ENCODE measurements at places on chromosomes 13 and 19.

DNA sequence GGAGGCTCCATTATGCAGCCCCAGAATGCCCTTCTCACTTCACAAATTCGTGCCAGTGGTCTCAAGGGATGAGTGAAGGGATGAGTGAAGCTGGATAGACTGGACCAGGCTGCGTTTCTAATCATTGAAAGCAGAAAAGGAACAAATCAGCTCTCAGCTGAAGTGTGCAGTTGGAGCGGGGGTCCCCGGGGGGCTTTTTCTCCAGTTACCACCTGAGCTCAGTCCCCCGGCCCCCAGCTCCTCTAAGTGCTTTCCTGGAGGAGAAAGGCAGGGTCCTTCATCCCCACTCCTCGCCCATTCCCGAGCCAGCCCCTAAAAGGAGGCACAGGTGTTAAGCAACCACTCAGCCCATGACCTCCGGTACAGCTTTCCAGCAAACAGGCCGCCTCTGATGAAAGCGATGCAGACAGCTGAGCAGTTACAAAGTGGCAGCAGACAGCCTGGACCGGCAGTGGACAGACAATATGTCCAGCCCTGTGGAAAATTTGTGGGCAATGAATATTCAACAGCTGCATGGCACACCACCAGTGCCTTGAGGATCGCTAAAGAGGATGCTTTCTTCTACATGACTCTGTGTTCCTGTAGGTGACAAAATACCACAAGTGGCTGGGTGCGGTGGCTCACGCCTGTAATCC, 110.7 kb upstream of the UBL3 start:
- DNase-seq: no peak

DNA sequence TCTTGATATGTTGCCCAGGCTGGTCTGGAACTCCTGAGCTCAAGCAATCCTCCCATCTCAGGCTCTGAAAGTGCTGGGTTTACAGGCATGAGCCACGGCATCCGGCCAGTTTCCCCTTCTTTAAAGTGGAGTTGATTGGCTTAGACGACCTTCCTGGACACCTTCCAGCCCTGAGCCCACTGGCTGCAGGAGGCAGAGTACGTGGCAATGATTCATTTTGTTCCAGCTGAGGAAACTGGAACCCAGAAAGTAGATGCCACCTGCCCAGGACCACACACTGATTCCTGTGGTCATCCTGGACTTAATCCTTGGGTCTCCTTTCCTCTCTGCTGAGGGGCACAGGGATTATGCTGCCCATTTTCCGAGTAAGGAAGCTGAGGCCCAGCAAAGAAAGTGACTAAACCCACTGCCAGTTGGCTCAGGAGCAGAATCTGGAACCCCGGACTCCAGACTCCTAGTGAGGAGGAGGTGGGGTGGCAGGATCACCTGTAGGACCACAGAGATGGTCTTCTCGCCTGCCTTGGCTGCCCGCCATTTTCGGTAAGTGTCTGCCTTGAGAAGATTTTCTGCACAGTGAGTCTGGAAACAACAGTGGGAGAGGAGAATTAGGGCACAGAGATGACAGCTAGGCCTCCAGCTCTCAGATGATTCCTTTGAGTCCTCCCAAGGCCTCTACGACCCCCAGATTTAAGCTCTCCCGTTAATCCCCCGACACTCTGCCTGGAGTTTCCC, 737 bp downstream of the XRCC1 start:
- no peak for DNase-seq

DNA sequence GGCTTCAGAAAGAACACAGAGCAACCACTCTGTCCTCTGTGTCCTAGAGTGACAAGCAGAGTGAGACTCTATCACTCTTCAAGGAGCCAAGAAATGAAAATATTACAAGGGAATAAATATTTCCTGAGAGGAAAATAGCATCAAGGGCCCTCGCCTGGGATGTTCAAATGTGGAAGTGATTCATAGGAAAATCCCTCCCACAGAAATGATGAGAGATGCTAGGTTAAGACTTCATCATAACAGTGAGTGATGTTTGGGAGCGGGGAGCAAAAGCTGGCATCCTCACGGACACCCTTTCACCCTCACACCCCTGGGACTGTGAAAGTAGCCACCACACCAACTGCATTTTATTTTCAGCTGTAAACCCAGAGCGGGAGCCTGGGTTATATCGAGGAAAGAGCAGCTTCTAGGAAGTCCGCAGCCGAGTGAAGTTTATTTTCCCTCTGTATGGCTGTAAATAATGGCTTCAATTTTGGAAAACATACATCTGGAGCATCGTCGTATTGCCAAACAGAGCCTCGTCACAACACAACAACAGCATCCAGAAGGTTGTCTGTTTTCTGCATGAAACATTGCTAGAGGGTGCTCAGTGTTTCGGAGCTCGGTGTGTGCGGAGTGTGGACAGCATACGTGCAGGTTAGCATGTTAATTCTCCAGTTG, 54.8 kb downstream of the DLEU7 start:
- no peak for DNase-seq

- DNase-seq: no peak
Measured at GRCh38 chr13:46751811-46752635, 44.9 kb downstream of the ESD start.

GRCh38 chr19:9324584-9324962, 594 bp downstream of the ZNF559 start:
- DNase-seq: no peak

DNA sequence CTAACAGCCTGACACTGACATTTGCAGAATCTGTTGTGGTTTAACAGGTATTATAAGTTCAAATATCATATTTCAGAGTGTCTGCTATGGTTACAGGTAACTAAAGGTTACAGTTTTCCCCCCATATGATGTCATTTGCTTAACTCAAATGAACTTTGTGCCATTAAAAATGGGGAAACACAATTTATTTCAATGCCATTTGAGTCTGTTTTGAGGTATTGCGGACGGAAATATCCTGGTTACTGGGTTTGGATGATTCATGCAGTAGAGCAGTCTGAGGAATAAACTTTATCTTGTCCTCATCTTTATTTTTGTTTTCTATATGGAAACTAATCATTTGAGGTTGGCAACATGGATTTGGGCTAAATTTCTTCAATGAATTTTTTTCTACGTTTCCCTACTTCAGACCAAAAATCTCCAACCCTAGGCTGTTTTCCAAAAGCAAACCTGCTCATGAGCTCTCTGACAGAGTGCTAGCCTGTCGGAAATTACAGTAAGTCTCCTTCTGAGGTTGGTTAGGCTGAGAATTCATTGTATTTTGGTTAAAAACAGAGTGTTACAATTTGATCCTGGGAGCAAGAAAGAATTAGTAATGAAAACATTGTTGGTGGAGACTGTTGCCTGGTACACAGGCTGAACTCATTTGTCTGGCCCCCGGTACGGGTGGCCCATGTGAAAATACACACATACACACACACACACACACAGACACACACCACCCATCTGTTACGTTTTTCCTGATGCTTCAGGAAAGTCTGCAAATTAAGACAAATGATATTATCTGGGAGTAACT, 66.1 kb downstream of the AKAP11 start:
- DNase-seq: no peak

DNA sequence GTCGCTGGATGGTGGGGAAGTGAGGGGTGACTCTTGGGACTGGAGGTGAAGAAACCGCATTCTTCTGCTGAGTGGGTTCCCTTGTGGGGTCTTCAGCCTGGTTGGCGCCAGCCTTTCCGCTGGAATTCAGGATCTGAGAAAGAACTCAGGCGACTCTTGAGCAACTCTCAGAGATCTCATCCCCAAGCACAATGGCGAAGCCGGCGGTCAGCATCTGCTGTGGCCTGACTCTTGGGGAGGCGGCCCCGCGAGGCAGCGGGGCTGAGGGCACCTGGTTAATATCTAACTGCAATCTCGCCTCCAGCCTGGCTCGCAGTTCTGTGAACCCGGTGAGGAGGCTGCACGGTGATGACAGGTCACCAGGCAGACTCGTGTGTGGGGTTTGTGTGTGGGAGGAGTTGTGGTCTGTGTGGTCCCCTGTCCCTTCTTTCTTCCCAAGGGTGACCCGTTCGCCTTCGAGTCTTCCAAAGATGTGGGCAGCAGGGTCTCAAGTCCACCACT, 883 bp downstream of the ZNF441 start:
- no peak for DNase-seq

- no peak for DNase-seq
Measured at GRCh38 chr13:84999252-84999651, 800.0 kb downstream of the SLITRK6 start.

- DNase-seq: no peak
Measured at GRCh38 chr13:43305416-43305815, 282.0 kb downstream of the DNAJC15 start.

DNA sequence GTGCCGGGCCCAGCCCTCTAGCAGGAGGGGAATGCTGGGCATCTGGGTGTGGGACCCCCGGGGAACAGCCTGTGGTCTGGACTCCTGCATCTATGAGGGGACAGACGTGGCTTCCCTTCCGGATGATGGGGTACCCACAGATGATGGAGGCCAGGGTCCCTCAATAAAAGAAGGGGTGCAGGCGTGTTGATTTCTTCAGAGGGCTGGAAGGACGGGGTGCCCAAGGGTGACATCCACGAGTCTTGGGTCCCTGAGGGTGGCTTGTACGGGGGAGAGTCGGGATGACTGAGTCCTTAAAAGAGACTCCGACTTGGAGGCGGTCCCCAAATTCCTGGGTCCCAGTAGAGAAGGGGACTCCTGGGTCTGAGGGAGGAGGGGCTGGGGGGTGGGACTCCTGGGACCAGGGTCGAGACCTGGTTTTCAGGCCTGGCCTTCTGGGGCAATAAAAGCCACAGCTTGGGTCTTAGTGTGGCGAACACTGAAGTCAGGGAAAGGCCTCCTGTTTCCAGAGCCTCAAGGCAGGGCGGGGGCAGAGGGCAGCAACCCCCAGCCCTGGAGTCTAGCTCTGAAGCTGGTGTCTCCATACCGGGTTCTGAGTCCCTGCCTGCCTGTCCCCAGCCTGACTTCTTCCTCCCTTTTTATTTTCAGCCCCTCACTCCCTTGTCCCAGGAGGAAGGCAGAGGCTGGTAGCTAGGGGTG, 459 bp upstream of the GRIN2D start:
- no peak for DNase-seq

- DNase-seq: no peak
Measured at GRCh38 chr19:18781885-18782527, 9.1 kb downstream of the COMP start.

DNA sequence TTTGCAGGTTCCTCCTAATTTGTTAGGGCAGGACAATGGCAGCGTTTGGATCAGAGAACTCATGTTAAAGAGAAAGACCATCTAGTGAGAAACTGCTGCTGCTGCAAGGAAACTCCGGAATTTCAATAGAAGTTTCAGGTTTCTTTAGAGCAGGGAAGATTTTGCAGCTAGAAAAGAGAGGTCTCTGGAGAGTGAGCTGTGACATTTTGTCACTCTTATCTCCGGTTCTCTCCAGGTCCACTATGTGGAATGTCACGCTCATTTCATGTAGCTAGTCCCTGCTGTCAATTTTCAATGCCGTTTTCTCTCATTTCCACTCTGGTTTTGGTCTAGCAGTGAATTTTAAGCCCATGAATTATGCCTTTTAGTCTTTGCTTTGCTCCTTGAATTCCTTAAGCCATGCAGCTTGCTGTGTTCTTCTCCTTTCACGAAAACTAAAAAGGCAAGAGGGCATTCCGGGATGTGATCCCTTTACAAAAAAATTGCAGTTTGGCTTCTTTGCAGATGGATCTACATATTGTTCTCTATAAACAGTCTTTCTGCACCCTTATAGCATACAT, 46.7 kb upstream of the POSTN start:
- DNase-seq: no peak

- DNase-seq: no peak
Measured at GRCh38 chr19:5792224-5792623, 1.3 kb upstream of the DUS3L start.

GRCh38 chr19:13023656-13024055, 28.4 kb downstream of the NFIX start:
- no peak for DNase-seq

DNA sequence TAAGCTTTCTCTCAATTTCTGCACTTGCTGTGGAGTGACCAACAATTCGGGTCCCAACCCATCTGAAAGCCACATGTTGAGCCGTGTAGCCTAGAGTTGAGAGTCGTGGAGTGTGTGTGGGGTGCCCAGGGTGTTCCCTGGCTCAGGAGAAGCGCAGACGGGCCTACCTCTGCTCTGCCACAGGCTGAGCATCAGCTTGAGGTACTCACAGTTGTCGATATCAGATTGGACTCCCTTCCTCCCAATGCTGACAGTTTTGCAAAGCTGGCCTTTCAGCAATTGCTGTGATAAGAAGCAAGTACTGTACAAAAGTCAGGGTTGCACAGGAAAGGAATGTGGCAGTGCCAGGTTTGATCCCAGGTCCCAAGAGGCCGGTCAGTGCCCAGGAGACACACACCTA, 133.4 kb upstream of the SPACA7 start:
- DNase-seq: no peak

DNA sequence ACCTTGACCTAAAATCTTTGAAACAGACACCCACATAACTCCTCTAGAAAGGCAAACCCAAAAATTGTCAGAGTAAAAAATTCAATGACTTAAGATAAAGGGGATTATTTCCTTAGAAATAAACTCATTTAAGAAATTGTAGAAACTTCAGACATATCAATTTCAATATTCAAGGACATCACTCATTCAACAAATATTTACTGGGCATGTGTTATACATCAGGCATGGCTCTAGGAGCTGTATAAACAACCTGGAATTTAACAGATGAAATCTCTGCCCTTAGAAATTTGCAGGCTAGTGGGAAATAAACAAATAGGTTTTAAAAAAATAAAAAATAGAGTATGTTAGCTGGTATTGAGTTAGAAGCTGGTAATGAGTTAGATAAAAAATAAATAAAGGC, 84.0 kb upstream of the LSM14A start:
- DNase-seq: no peak

DNA sequence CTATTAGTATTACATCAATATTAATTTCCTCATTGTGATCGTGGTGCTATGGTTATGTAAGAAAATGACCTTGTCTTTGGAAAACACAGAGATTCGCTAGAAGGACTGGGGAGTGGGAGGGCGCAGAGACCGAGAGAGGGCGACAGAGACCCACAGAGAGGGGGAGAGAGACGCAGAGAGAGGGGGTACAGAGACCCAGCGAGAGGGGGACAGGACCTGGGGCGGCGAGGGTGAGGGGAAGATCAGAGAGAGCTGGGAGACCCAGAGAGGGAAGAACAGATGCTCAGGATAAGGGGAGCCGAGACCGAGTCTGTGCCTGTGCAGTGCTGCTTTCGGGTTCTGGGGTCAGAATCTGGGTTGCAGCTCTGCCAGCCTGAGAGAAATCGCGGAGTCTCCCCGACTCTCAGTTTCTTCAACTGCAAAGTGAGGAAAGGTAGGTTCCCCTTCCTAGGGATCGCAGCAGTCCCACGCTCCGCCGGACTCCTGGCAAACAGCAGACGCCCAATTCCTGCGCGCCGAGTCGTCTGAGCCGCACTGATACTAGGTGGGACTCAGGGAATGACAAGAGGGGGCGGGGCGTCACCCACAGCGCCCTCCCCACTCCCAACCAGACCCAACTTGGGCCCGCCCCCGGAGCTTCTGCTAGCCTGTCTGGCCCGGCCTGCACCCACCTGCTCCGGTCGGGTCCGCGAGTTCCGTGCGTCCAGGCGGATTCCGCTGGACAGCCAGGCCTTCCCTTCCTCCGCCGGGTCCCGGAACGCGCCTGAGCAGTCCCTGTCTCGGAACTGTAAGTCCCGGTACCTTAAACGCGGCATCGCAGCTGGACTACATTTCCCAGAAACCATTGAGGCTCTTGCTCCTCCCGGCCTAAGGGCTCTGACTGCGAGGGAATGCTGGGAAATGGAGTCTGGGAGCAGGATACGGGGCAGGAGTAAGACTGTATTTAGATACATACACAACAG, 15.3 kb downstream of the IZUMO2 start:
- DNase-seq: peak; percentile 83

- DNase-seq: no peak
Measured at GRCh38 chr13:110723598-110723997, 10.1 kb downstream of the ING1 start.

- DNase-seq: peak; percentile 48
Measured at GRCh38 chr19:39677961-39678889, 22.5 kb downstream of the LGALS16 start.

Data from NCI-H345 (cell line).